ENCODE measurements at places on chromosomes 5 and 9.
A peak's percentile ranks its signal among the peaks of the same experiment; 100 is the strongest.

DNA sequence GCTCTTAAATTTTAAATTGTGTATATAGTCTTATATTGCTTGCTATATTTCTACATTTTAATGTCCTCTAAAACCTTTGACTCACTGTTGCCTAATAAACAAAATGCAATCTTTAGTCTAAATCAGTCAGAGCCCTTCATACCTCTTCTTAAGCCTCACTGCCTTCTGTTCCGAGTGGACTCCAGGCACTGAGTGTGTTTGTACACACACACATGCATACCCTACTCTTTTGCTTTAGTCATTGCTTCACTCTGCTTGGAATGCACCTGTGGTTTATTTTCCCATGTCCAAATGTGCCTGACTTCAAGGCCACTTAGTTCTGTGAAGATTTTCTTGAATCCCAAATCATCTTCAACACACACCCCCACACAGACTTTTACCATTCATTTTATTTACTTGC lies 60.9 kb downstream of the SLC12A2 start:
- DNase-seq: no peak

DNA sequence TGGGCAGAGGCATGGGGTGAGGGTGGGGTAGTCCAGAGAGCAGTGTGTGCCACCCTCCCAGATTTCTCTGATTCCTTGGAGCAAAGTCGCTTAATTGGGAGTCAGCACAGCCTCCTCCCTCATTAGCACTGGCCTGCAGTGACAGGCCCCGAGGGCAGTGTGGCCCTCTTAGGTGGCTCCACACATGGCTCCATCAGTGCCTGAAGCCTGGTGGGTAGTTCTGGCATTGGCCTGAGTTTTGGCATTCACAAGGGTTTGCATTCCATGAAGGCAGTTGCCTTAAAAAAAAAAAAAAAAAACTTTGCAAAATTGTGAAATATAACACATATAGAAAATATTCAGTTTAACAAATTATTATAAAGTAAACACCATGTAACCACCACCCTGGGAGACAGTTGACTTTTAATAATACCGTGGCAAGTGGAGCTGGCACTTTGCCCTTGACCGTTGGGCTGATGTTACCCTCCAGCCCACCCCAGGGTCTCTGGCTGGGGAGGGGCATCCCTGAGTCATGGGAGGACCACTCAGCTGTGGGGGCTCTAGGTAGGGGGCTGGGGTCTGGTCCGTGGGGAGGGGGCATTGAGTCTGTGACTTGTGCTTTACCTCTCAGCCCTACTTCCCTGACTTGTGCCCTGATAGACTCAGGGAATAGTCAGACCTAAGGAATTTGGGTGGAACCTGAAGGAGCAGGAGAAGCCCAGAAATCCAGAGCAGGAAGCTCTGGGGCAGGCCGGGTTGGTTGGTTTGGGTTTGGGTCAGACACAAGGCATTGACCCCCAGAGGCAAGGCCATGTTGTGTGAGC lies 51.3 kb upstream of the PITX1 start:
- DNase-seq: no peak

GRCh38 chr5:149946118-149946517 lies 1.5 kb upstream of the PDE6A start:
- no peak for DNase-seq

DNA sequence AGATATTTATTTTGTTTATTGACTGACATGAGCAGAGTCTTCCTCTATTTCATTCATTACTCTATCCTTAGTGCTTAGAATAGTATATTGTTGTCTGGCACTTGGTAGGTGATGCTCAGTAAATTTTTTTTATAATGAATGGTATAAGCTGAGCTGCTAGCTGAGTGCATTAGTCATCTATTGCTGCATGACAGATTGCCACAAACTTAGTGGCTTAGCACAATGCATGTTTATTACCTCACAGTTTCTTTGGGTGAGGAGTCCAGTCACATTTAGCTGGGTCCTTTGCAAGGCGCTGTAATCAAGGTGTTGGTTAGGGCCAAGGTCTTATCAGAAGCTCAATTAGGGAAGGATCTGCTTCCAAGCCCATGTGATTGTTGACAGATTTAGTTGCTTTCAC lies 23.1 kb downstream of the SMAD5 start:
- no peak for DNase-seq

DNA sequence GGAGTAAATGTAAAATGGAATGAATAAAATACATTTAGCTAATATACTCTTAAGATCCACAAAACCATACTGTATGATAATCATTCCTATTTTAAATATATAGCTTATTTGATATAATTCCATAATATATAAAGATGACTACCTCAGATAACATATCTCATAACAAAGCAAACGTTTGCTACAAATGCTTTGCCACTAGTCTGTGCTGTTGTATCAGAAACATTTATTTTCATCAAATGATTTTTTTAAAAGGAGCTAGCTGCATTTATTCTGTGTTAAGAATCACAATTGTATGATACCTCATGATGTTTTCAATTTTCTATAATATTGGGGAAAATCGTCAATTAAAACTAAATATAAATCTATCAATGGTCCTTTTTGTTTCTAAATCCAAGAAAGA lies 567.2 kb downstream of the PTPRD start:
- no peak for DNase-seq

GRCh38 chr5:53971551-53971950 lies 338.8 kb downstream of the ARL15 start:
- no peak for DNase-seq

- DNase-seq: no peak
These were observed 1.5 kb downstream of the KLF9 start for GRCh38 chr9:70412832-70413463.

GRCh38 chr9:1273859-1274258 lies 223.7 kb downstream of the DMRT2 start:
- no peak for DNase-seq

- no peak for DNase-seq
These were observed 53.4 kb upstream of the SUB1 start for GRCh38 chr5:32531885-32532520.

DNA sequence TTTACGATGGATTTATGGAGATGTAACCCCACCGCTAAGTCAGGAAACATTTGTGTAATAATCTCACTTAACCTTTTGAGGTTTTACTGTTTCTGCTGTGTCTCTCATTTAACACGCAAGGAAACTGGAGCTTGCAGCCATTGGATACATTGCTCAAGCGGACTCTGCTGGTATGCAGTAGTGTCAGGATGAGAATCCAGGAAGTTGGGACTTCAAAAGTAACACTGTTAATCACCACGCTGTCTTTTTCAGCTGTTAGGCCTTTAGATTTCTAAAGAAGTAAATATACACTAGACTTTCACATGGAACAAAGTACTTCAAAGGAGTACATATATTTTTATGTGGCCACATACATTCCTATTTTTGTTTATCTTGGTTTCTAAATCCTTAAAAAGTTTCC lies 114.7 kb downstream of the LPAR1 start:
- no peak for DNase-seq

- DNase-seq: peak; percentile 10
These were observed 52.7 kb upstream of the ERCC6L2 start for GRCh38 chr9:95822583-95823431.

GRCh38 chr5:173763410-173763809 lies 124.7 kb upstream of the CPEB4 start:
- no peak for DNase-seq

GRCh38 chr5:51832934-51833470 lies 449.8 kb downstream of the ISL1 start:
- DNase-seq: no peak

DNA sequence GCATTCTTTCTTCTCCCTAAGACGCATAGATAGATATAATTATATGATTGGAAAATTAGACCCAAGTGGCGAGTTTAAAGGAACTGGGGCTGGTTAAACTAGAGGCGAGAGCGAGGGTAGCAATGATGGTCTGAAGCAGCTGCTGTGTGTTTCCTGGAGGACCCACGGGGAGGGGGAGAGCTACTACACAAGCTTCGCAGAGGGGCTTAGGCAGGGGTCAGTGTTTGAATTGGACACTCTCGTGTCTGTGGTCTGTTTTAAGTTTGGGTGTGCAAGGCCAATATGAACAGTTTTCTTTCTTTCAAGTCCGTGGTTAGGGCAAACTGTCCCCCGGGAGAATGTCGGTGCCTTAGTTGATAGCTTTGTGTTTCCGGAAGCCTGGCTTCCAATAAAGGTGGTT lies 43.1 kb downstream of the PDZD2 start:
- DNase-seq: no peak

GRCh38 chr5:5135957-5136676 lies 4.0 kb upstream of the ADAMTS16 start:
- DNase-seq: no peak

DNA sequence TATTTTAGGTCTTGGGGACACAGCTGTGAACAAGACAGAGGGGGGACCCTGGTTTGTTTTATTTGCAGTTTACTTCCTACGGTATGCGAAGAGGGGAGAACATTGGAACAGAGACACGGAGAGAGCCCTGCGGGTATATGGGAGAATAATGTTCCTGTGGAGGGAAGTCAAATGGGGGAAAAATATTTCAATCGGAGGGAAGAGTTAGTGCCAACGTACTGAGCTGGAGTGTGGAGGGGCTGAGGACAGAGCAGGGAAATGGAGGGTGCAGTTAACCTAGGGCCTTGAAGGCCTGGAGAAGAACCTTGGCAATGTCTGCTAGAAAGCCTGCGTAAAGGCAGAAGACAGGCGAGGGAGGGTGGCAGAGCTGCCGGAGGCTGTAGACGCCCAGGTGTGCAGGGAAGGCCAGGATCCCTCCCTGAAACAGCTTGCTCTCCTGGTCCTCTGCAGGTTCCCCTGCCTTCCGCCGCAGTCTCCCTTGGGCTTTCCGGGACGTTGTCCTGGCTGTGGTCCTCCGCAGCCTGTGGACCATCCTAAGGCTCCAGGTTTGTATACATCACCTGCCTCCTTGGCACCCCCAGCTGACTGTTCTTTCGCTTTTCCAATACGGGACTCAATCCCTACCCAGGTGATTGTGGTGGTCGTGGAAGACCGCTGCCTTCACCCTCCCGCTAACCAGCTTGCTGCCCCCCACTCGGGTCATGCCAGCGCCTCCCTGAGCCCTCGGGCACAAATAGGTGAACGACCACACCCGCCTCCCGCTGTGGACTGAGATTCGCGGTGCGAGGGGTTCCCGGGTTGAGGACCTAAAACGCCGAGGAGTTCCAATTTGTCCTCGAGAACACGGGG lies 1.9 kb upstream of the RACK1 start:
- DNase-seq: no peak

DNA sequence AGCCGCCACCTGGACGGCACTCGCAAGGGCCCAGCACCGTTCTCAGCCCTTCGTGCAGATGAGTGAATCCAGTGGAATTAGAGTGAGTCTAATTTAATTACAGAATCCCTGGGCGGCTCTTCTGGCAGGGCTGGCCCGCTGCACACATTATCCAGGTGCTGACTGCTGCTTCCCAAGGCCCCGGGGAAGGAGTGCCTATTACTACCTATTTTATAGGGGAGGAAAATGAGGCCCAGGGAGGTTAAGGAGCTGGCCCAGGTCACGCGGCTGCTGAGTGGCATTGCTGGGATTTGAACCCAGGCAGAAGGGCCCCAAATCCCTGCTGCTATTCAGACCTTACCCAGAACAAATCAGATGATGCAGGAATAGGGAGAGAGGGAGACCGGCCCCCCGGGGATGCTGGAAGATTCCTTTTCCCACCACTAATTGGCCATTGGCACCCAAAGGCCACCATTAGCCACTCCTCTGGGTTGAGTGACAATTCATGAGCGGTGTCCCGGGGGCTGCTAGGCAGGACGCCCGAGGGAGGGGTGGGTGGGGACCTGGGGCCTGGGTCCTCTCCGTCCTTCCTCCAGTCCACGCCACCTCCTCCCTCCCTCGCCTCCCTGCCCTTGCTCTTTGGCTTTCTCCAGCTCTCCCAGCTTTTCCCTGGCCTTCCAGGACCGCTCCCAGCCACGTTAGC lies 10.3 kb upstream of the QRFP start:
- no peak for DNase-seq

DNA sequence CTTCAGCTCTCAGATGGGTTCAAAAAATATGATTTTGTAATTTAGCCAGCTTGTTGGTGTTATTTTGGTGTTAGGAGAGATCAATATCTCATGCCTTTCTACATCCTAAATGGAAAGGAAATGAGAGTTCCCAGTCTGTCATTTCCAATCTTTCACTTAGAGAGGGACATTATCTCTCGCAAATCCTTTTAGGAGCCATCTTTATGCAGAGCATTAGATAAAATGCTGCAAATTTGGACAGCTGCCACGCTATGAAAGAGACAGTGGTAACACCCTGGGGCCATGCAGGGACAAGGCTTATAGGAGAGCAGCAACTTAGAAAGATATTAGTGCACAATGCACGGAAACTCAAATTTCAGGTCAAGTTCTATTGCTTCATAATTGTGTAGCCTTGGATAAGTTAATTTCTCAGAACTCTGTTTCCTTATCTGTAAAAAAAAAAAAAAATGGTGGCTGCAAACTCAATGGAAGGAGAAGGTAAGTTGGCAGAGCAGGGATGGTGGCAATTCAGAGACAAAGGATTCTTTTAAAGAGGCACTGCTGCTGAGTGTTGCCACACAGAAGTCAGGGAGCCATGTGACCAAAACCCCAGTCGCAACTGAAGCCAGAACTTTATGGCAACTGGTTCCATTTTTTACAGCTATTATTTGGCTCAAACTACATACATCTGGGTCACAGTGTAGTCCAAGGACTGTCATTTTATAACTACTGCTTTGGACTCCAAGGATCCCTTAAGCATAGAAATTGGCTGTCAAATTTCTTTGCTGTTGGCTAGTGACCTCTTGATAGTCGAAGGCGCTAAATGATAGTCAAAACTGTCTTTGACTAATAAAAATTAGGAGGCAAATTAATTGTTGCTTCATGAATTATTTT lies 210.2 kb downstream of the FRMD3 start:
- DNase-seq: no peak

GRCh38 chr5:75510417-75510835 lies 1.0 kb downstream of the CERT1 start:
- no peak for DNase-seq

DNA sequence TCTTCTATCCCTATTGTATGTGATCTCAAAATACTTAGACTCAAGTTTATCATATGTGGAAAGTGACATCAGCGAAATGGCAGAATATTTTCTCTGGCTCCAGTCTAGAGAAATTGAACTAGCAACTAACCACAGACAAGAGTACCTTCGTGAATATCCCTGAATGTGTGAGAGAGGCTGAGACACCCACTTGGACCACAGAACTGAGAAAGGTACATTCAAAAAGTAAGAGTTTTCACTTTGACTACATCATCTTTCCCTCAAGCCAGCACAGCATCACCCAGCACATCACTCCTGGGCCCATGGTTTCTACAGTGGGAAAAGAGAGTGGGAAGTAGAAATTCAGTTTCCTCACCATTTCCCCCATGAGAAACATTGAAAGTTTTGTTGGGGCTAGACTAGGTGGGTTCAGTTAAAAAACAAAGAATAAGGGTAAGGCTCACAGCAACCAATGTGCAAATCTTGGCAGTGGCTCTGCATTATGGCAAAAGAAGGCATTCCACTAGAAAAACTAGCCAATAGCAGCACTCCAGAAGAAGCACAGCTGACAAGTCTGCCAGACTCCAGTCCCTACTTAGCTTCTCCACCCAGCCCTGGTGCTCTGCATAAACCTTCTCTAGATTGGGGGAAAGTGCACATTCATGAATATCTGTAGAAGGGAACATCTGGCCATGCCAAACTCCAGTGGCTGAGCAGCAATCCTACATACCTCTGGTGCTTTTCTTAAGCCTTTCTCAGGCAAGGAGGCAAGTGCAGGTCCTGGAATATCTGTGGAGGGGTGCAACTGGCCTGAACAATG lies 225.6 kb upstream of the VLDLR start:
- no peak for DNase-seq
